ENCODE measurements at places on chromosomes 11 and 22.

DNA sequence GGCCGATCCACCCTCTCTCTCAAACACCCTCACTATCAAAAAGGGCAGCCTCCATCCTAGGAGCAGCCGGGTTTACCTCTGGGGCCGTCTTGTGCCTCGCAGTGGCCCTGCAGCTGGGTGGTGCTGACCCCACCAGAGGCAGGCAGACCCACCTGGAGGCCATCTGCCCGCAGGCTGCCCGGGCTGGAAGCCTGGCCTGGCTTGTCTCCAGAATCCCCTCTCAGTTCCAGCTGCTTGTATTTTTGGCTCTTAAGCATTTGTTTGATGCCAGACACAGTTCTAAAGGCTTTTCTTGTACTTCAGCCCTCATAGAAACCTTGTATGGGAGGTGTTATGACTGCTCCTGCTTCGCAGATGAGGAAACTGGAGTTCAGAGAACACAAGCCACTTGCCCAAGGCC is 4.2 kb upstream of the NFAM1 start:
- DNase-seq: no peak

DNA sequence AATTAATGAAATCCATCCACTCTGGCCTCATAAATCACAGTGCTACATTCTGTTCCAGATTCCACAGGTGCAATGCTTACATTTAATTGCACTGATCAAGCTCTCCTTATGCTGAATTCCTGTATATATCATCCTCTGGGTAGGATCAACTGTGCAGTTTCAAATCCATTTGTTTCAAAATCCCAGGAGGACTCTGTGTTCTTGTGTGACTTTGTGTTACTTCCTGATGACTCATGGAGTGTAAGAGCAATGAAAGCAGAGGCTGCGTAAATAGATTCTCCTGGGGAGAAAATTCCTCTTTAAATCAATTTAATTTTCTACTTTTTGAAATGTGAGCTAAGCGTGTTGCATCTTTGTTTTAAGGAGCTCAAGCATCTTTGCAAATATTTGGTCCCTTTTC is 752.7 kb downstream of the METTL15 start:
- DNase-seq: no peak

DNA sequence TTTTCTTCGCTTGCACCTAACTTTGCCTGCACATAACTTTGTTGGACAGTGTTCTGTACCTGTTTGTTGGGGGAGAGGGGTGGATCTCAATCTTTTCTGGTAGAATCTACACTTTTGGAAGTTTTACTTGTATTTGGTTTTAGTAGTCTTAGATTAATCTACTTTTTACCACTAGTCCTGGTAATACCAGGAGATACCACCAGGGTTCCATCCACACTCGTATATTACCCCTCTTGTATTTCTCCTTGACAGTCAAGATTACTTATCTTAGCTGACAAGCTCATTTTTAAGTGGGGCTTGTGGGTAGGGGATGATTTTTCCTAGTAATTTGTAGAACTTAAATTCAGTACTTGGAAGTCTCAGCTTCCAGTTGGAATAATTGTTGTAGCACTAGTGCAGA is 37.3 kb upstream of the TECTA start:
- no peak for DNase-seq

GRCh38 chr11:128596250-128596649 is 8.9 kb upstream of the ETS1 start:
- DNase-seq: no peak

DNA sequence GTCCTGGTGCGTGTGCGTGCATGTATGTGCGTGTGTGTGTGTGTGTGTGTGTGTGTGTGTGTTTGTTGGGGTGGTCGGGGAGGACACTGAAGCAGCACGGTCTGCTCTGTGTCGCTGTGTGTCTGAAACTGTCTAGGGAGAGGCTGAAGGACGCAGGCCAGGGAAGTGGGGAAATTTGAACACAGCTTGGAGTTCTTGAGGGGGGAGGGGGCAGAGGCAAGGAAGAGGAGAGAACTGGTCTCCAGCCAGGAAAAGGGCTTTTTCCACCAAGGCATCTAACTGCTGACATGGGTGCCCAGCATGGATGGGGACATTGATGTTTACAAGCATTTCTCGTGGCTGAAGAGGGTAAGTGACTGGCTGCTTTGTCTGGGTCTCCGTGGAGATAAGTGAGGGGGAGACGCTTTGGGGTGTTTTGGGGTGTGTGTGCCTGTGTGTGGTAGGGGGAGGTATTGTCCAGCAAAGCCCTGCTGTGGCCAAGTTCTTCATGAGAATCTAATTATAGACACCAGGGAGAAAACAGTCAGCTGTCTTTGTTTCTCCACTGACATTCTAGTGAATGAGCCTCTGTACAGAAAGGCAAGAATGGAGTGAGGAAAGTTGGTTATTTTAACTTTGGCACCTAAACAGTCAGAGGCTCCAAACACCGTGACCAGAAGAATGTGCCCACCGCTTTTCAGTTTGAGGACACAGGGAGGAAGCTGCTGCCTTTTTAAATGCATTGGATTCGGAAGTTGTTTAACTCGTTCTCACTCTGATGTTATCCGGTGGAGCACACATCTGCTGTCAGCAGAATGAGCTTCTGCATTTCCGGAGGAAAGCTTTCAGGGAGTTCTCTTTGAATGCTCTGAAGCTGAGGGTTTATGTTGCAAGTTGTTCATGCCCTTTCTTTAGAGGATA is 63.7 kb downstream of the PPFIBP2 start:
- no peak for DNase-seq
